ENCODE measurements at places on chromosomes 7 and 10.
A peak's percentile ranks its signal among the peaks of the same experiment; 100 is the strongest.

DNA sequence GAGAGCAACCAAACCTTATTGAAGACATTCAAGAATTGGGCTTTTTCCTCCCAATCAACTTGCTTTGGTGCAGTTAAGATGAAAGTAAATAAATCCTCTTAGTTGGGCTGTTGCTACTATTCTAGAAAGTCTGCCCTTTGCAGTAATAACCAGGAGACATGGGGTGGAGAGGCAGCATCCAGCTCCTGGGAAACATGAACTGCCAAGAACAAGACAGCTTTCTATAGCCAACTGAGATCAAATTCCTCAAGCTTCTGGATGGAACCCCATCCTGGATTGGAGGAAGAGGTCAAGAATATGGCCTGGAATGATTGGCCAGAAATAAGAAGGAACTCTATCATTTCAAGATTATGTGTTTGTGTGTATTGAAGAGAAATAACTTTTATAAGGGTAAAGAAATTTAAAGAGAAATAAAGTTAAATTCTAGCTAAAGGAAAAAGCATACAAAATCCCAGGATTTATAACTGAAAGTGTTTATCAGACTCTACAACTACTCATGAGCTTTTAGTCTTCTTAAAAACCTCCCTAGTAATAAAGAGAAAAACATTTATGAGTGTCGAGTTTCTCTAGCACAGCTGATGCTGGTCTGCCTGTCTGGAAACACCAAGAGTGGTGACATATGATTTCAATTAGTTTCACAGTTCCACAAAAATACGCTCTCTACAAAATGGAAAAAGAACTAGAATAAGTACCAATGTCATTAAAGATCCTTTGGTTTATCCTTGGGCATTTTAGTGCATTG is 70.1 kb upstream of the COL1A2 start:
- DNase-seq: no peak

GRCh38 chr7:4115442-4115841 is 566.7 kb upstream of the FOXK1 start:
- no peak for DNase-seq

GRCh38 chr7:29352041-29352440 is 157.5 kb downstream of the CHN2 start:
- DNase-seq: no peak

DNA sequence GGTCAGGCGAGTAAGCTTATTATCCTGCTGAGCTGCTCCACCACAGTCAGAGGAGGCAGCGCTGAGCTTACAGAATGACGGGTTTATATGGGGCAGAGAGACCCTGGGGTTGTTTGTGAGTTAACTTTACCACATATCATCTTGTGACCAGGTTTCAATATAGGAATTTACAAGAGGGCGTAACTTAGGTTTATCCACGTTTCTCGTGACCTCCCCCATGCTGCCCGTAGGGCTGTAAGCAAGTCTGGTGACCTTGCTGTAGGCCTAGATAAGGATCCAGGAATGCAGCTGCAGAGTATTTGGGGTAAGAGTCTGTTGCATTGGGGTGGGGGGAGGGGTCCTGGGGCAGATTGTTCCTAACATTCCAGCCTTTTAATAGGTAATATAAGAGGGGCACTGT is 24.6 kb downstream of the SCIN start:
- peak; percentile 60 for DNase-seq

DNA sequence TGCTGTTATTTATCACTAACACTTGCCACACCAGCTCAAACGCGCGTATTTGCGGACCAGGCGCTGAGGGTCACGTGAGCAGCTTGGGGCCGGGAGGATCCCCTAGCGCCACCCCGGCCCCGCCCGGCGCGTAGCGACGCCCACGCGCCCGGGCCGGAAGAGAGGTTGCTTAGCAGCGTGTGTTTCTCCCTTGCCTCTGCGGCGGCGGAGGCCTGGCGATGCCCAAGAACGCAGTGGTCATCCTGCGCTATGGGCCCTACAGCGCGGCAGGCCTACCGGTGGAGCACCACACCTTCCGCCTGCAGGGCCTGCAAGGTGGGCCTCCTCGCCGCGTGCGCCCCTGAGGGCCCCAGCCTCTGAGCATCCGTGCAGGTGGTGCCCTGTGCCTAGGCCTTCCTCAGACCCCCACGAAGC is at the start of gene C10orf53:
Gene C10orf53 (plus strand): TSS at position 172 of the 414 bp plus-strand sequence. CDS start 47 bp downstream, at position 219.
- peak; percentile 61 for DNase-seq

DNA sequence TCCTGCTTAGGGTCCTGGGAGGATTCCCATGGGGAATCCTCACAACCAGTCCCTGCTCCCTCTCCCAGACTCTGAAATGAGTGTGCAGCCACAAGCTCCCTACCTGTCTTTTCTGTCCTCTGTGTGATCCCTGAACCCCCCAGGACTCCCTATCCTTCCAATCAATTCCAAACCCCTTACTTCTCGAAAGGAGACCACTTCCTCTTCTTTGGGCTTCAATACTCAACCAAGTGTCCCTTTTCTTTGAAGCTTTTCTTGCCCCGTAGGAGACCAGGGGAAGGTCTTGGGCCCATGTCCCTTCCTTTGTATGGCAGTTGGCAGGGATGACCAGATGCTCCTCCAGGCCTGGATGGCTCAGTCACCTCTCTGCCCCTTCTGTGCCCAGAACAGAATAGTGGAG is 1.7 kb downstream of the AEBP1 start:
- DNase-seq: no peak

GRCh38 chr10:56496186-56496486 is 135.1 kb upstream of the ZWINT start:
- no peak for DNase-seq

DNA sequence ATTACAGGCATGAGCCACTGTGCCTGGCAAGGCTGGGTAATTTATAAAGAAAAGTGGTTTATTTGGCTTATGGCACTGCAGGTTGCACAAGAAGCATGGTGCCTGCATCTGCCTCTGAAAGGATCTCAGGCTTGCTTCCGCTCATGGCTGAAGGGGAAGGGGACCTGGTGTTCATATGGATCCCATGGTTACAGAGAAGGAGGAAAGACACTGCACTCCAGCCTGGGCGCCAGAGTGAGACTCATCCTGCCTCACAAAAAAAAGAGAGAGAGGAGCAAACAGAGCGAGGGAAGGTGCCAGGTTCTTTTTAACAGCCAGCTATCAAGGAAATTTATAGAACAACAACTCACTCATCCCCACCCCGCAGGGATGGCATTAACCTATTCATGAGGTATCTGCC is 36.2 kb downstream of the HIP1 start:
- DNase-seq: no peak

GRCh38 chr10:50541921-50542320 is 81.8 kb downstream of the SGMS1 start:
- no peak for DNase-seq

DNA sequence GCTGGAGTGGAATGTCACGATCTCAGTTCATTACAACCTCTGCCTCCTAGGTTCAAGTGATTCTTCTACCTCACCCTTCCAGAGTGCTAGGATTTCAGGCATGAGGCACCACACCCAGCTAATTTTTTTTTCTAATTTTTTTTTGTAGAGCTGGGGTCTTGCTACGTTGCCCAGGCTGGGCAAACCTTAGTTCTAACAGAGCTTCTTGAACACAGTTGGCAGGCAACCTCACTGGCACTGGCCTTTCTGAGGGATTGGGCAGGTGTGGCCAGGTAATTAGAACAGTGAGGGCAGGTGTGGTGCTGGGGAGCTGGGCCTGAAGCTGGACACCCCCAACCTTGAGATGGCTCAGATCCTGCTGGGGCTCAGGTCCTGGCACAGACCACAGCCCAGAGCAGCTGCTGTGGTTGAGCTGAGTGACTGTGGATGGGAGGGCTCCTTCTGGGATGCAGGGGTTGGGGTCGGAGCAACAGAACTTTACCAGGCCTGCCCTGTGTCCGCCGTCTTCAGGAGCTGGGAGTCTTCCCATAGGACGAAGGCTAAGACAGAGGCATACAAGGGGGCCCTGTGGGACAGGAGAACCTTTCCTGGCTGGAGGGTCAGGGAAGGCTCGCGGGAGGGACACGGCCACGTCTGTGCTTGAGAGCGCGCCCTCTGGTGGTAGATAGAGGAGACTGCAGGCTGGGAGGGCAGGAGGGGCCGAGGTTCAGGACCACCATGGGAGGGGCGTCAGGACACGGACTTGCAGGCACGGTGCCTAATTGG is 48.2 kb downstream of the COL26A1 start:
- peak; percentile 33 for DNase-seq

DNA sequence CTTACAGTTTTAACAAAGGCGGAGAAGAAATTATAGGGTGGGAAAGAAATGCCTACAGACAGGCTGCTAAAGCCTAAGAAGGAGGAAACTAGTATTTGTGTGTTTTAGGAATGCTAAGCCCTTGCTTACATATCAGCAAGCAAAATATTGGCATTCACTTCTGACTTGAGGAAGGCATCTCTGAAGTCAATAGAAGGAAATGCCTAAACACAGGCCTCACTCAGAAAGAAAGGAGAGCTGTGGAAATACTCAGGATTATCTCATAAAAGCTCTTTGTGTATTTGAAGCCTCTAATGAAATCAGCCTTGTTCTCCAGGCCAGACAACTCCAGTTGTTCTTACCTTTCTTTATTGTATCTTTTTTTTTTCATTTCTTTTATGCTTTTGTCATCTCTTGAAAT is 158.0 kb downstream of the AUTS2 start:
- DNase-seq: no peak

DNA sequence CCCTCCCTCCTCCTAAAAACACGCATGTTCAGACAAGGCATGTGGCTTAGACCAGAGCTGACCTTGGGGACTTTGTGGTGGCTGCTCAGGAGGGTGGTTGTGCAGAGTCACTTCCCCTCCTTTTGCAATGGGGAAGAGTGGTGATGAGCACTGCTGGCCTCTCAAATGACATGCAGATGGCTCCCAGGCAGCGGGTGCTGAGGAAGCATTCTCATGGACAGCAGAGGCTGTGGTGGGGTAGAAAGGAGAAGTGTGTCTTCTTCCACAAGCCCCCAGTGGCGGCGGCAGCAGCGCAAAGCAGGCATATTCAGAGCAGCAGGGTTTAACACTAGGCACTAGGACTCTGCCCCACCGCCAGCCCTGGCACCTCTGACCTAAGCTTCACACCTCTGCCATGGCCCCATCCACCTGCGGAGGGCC is 105.9 kb upstream of the ANLN start:
- DNase-seq: no peak

DNA sequence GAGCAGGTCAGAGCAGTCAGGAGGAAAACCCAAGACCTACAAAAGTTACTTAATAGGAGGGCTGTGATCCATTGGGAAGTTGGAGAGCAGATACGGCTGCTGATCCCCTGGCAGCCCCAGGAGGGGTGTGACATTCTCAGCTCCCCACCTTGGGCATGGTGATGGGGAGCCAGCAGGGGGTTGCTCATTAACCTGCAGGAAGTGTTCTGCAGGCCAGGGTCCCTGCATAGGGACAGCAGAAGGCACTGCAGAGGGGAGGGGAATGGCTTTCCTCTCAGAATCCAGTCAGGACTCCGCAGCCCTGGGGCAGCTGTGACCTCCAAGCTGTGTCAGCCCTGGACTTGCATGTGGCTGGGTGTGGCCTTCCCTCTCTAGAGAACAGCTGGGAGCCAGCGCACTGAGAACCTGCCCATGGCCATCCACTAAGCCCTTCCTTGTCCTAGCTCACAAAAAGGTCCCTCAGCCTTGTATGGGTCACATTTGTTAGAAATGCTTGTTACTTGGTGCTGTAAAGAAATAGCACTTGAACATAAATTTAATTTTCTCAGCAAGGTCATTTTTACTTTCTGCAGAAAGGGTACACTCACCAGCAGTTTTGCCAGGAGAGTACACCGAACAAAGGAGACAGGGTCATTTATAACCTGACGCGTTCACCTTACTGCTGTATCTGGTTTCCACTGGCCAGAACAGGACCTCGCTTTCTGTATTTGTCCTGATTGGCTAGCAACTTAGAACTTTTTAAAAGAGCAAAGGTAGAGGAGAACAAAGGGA is 169.6 kb downstream of the COBL start:
- no peak for DNase-seq

GRCh38 chr7:16318989-16319915 is 102.1 kb downstream of the CRPPA start:
- no peak for DNase-seq

GRCh38 chr10:123967626-123968243 is 76.1 kb upstream of the CPXM2 start:
- DNase-seq: peak; percentile 67

DNA sequence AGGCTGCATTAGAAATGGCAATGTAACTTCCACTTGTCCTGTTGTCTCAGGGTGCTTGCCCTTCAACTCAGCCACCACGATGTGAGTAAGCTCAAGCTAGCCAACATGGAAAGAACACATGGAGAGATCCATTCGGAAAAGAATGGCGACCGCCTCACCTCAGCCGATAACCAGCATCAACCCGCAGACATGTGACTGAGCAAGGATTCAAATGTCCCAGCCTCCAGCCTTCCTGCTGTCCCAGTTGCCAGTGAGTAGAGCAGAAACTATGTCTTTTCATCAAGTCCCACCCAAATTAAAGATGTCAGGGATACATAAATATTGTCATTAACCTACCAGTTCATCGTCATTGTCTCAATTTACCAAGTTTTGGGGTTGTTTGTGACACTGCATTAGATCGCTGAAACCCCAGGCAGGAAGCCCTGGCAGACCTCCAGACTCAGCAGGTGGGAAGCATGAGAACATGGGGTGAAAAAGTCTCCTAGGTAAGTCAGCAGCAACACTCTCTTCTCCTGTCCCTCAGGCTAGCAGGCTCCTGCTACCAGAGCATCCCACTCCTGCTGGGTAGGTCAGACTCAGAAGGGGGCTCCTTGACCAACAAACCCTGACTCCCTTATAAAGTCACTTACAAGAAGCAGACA is 67.0 kb downstream of the OSBPL3 start:
- DNase-seq: no peak

DNA sequence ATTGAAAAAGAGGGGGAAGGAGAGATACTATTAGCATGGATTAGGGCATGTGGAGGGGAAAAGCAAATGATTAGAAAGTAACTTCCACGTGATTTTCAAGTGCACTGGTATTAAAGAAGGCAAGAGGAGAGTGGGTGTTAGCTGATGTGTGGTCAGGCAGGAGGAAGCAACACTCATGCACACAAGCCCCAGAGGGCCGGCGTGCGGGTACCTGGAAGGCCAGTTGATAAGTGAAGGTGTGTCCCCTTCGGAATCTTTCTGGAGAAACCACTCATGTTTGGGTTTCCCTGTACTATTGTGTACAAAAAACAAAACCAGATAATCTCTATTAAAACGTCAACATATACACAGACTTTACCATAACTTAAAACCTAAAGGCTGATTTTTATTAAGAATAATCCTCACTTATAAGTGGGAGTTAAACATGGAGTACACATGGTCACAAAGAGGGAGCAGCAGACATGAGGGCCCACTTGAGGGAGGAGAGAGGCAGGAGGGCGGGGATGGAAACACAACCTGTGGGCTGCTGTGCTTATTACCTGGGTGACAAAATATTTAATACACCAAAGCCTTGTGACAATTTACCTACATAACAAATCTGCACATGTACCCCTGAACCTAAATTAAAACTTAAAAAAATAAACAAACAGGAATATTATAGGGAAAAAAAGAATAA is 98.9 kb downstream of the SVIL start:
- DNase-seq: no peak
